ELR (cell line): ENCODE measurements at places on chromosomes 5 and 9.

GRCh38 chr9:124574534-124575375 is 67.6 kb upstream of the NR5A1 start:
- DNase-seq = peak; percentile 95

DNA sequence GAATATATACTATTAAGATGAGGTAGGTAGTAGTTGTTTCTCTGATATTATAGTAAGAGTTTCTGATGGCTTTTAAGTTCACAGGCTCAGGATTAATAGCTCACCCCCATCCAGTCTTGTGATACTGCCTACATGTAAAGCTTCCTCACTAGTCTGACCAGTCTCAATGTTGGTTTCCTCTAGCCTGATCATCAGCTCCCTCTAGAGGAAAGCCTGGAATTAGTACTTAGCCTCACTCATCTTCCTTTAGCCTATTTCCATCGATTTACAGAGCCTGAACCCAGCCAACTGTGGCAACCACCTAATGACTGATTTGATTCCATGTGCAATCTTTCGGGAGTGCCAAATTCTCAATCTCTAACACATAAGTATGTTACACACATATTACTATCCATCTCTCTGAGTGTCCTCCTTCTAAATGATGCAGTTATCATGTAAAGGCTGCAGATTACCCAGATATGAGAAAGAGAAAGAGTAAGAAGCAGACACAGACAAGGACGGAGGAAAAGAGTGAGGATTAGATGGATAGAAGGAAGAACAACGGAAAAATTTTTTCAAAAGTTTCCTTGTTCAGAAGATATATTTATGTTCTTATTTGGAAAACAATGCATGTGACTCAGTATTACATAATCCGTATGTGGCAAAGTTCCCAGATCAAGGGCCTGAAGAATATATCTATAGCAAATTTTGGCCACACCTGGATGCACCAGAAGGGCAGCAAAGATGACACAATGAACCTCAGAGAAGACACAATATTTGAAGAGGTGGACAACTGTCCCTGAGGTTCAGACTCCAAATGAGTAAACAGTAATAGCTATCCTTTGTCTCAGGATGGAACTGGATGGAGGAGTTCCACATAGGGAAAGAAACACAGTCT is 333.7 kb downstream of the ELAVL2 start:
- DNase-seq = peak; percentile 22

- DNase-seq = peak; percentile 87
Observed at GRCh38 chr9:37104183-37104889, 16.0 kb upstream of the ZCCHC7 start.

DNA sequence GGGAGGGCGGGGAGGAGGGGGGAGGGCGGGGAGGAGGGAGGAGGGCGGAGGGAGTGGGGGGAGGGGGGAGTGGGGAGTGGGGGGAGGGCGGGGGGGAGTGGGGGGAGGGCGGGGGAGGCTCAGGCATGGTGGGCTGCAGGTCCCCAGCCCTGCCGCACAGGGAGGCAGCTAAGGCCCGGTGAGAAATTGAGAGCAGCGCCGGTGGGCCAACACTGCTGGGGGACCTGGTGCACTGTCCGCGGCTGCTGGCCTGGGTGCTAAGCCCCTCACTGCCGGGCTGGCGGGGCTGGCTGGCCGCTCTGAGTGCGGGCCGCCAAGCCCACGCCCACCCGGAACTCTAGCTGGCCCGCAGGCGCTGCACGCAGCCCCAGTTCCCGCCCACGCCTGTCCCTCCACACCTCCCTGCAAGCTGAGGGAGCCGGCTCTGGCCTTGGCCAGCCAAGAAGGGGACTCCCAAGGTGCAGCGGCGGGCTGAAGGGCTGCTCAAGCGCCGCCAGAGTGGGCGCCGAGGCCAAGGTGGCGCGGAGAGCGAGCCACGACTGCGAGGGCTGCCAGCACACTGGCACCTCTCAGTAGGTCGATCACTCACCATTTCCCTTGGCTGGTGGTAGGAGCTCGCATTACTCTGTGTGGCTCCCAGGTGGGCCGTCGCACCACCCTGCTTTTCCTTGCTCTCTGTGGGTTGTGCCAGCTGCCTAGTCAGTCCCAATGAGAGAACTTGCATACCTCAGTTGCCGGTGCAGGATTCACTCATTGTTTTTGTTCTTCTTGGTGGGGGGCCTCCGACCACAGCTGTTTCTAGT is 160.2 kb downstream of the CNTLN start:
- no peak for DNase-seq

GRCh38 chr9:15353892-15354291 is 46.9 kb upstream of the TTC39B start:
- DNase-seq = no peak

DNA sequence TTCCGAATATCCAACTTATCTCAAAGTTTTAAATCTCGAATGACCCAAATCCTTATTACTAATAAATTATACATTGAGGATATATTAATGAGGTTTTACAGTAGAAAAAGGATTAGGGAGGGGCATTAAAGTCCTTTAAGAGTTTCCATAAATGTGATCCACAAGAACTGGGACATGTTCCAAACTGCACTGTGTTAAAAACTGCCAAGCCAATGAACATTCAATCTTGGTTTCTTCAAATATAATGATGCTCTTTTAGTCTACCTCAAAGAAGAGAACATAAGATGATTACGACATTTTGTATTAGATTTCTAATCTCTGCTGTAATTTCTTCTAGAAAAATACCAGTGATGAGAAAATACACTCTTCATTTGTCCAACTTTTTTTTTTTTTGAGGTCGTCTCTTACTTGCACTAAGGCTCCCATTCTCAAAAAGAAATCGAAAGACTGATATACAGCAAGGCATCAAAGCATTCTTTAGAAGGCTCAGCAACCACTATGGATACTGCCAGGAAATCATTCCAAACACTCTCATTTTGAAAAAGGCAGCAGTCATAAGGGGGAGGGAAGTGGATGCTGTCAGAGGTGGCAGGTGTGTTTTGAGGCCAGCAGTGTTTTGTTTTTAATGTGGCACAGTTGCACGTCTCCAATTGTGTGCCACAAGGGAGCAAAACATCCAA is 1.7 kb downstream of the PTAR1 start:
- DNase-seq = peak; percentile 13

GRCh38 chr5:172479034-172479783 is 24.9 kb upstream of the SH3PXD2B start:
- DNase-seq = peak; percentile 91

DNA sequence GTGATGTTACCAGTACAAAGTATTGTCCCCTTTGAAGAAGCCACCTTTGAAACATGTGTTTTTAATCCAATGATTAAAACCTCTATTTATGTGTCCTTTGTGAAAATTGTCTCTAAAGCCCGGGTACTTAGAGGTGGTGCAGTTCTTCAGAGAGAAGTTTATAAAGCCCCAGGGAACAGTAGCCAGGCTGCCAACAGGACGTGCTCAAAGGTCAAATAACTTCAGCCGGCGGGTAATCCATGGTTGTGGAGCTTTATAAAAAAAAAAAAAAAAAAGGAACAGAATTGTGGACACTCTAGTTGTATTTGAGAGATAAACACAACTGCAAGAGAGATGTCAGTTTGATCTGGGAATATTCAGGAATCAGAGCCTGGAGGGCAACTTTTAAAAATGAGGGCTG is 57.9 kb upstream of the CTNND2 start:
- DNase-seq = no peak

- DNase-seq = peak; percentile 95
Observed at GRCh38 chr5:39517800-39518199, 93.0 kb upstream of the DAB2 start.

GRCh38 chr5:115555084-115555633 is 10.6 kb upstream of the FEM1C start:
- DNase-seq = no peak

DNA sequence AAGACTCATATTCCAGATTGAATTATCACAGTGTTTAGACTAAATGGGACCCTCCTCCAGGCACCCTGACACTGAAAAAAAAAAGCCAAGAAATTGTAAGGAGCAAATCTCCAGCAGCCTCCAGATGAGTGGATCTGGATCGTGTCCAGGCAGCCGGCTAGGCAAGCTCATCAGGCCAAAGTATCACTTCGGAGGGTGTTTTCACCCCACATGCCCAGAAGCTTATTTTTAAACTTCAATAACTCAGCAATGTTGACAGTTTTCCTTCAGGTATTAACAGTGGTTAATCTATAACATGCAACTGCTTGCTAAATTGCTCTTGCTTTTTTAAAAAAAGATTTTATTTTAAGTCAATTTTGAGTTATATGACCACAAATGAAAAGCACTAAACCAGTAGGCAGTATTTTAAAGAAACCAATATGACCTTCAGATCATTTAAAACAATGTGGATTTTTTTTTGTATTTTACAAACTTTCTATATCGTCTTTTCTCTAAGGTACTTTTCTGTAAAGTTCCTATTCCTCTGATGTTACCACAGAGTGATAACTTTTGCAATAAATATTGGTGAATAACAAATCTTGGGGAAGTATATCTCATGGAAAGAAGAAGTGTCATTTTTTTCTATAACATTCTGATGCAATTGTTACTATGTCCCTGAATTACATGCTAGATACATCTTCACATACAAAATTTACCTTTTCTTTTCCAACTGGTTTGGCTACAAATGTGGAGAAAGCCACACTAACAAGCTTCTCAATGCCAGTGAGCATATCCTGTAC is 30.7 kb downstream of the ACOT12 start:
- no peak for DNase-seq

GRCh38 chr5:66406761-66407336 is 189.3 kb upstream of the MAST4 start:
- DNase-seq = no peak

DNA sequence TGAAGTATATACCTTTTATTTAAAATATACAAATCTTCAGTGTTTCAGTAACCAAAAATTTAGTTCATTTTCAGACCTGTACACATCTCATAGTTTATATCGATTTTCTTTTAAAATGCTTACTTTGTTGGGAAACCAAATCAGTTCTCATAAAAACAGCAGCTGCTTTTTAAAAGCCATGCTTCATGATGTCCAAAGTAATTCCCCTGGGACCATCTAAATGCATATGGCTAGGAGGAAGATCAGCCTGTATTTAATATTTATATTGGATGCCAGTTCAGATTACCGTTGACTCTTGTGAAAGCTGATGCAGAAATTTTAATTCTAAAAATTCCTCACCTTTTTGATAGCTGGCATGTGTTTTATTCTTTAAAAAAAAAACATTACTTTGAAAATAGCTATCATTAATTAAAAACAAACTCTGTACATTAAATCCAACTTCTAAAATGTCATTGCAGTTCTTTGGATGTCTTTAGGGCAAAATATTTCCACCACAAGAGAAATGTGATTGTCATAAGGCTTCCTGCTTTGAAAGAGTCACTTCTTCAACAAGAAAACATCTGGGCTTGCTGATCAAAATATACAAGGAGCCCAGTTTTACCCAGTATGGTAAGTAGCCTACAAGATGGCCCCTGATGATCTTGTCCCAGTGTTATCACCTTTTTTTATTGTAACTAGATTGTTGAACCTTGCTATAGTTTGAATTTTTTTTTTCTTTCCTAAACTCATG is 1242.9 kb upstream of the CDH6 start:
- DNase-seq = no peak

GRCh38 chr9:130471411-130472183 is 26.8 kb downstream of the ASS1 start:
- DNase-seq = no peak

GRCh38 chr9:93304574-93305496 is 120.9 kb downstream of the WNK2 start:
- peak; percentile 64 for DNase-seq

DNA sequence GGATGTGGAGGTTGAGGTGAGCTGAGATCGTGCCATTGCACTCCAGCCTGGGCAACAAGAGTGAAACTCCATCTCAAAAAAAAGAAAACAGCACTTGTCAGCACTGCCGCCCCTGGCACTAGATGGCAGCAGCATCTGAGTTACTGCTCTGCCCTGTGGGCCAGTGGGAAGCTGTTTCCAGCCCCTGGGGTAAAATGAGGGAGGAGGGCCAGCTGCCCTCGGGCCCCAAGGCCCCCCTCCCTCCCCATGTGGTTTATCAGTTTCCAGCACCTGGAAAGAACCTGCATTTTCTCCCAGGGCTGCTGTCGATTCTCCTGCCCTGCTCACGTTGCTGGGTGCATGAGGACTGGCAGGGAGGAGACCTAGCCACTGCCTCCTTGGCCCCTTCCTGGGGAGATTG is 13.2 kb upstream of the CEL start:
- peak; percentile 31 for DNase-seq

DNA sequence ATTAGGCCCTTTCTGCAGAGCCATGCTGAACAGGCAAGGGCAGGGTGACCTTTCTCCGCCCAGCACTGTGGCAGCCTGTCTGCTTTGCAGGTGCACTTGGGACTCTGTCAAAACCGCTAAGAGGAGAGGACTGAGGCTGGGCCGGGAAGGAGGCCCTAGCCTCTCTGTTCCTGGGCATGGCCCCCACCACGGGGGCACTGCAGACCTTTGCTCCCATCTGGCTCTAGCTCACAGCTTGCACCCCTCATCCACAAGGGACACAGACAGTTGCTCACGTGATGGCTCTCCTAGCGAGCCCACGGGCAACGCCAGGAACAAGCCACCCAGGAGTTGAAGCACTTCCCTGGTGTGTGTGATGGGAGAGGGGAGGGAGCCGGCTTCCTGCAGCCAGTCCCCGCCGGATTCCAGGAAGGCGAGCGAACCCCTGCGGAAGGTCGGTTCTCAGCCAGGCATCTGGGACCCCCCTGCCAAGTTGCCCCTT is 43.0 kb upstream of the FCN1 start:
- no peak for DNase-seq

DNA sequence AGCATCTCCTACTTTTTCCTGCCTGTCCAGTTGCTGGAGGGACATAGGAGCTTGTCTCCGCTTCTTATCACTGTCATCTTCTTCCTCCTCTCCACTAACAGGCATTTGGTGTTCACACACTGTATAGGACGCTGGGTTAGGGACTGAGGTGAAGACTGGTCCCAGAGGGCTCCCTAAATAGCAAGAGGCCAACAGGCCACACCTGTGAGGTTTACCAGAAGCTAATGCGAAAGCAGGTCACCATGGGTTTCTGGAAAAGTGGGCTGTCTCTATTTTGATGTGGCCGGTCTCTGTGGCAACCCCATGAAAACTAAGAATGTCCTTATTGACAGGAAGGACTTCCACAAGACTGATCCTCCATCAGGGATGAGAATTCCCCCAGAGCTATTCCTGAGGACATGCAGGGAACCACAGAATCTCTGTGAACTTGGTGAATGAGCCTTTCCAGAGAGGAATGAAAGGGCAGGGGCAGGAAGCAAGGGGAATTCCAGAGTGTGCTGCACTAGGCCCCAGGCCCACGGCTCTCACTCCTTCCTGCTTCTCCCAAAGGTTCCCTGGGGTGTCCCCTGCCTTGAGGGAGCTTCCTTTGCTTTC is 61.7 kb downstream of the DAP start:
- no peak for DNase-seq
